Urothelium cell line (cell line): ENCODE measurements at places on chromosomes 6 and 20.

DNA sequence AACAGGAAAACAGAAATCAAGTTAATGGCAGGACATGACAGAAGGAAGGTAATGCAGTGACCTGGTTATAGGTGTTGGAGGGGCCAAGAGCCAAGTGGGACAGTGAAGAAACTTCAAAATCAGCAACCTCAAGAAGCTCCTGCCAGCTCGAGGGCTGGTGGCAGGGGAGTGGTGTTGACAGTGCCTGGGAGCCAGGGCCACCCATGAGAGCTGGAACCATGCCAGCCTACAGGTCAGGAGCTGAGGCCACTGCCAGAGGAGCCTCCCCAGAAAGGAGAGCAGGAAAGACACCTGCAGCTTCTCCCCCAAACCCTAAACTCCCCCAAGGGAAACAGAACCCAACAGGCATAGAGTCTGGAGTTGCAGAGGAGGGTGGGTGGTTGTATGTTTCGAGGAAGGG, 262.1 kb downstream of the LRFN2 start:
- DNase-seq, result no peak

DNA sequence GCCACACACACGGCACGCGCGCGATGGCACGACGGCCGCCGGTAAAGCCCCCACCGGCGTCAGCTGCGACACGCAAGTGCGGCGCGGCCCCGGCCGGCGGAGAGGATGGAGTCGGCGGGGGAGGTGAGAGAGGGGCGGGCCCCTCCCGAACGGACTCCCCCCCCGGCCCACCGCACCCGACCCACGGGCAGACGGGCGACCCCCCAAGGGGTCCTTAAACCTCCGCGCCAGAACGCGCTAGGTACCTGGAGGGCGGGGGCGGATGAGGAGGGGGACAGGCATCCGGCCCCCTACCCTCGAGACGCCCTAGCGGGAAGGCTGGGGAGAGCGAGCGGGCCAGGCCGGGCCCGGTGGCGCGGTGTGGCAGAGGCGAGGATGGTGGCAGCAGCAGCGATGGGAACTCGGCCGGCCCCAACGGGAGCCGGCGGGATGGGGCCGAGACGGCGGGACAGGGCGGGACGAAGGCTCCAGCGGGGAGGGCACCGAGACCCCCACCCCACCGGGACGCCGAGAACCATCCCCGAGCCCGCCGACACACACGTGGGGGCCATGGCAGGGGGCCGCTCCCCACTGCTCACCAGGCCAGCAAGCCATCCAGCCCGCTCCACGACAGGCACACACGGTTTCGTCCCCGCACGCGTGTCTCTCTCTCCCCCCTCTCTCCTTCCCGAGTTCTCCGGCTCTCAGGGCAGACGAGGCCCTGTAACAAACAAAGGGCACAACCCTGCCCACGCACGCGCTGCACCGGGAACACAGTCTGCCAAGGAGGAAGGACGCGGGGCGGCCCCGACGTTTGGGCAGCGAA, 1515.4 kb upstream of the DEFB115 start:
- DNase-seq, result no peak

DNA sequence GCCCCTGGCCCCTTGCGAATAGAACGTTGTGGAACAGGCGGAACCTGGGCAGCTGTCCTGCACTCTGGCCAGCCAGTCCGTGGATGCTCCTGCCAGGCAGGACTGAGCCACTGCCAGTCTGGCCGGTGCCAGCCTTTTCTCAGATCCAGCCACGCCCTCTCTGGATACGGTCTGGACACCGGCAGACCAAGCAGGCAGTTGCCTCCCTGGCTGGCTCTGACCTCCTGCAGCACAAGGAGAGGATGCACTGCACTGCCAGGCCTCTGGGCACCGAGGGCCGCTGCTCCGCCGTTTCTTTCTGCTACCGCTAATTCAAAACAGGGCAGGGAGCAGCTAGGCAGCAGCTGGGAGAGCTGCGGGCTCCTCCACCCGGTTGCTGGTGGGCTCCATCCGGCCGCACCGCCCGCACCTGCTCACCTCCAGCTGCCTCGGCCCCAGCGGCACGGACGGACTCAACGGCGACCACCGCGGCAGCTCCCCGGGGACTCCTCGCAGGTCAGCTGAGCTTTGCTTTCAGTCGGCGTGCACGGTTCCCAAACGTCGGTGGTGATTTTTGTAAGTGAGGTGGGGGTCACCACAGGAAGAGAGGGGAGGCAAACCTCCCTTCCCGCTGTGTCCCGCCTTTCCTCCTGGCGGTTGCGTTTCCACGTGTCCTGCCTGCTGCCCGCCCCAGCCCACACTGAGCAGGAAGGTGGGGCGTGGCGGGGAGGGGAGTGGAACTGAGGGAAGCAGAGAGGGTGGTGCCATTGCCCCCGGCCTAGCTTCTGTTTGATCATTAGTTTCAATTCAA, 30.3 kb upstream of the AFDN start:
- DNase-seq, result no peak

- DNase-seq, result no peak
Observed at GRCh38 chr6:107989166-107990094, 31.4 kb upstream of the SEC63 start.

DNA sequence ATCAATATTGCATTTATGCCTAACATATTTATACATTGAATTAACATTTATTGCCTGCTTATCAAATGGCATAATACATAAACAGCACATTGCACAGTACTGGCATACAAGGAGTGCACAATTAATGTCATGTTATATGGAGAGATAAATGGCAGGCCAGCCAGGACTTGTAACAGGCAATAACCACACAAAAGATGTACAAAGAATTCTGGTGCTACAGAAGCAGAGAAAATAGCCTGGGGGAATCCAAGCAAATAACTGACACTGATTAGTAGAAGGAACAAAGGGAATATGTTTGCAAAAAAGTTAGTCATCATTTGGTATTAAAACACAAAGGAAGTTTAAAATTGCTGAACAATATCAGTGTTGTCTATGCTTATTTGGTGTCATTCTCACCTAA, 27.3 kb downstream of the COL21A1 start:
- no peak for DNase-seq

DNA sequence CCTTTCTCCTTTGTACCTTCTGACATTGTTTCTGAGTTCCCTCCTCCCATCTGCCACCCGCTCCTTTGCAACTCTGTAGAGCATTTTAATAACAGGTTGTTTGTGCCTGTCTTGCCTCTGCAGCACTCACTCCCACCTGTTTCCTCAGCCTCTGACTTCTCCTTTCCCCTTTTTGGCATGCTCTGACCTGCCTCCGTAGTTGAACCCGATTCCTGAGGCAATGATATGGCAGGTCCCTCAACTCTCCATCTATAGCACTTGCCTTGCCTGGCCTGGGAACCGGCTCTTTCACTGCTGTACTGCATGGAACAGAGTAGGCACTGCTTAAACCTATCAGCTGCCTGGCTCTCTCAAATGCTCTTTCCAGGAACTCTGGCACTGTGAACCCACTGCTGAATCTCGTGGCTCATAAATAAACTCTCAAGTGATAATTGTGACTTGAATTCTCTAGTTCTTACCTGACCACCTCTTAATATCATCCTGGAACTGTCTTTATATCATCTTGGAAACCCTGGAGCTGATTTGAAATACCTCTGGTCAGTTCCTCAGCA, 50.3 kb downstream of the UTRN start:
- no peak for DNase-seq

DNA sequence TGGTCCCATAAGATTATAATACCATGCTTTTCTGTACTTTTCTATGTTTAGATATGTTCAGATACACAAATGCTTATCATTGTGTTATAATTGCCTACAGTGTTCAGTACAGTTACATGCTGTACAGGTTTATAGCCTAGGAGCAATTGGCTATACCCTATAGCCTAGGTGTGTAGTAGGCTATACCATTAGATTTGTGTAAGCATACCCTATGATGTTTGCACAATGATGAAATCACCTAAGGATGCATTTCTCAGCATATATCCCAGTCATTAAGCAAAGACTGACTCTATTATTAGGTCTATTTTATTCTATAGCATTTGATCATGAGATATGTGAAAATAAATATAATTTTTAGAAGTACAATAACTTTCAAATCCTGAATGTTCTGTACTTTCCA, 36.6 kb downstream of the HCRTR2 start:
- DNase-seq, result no peak

- no peak for DNase-seq
Observed at GRCh38 chr20:57470666-57471495, 54.1 kb downstream of the CTCFL start.

DNA sequence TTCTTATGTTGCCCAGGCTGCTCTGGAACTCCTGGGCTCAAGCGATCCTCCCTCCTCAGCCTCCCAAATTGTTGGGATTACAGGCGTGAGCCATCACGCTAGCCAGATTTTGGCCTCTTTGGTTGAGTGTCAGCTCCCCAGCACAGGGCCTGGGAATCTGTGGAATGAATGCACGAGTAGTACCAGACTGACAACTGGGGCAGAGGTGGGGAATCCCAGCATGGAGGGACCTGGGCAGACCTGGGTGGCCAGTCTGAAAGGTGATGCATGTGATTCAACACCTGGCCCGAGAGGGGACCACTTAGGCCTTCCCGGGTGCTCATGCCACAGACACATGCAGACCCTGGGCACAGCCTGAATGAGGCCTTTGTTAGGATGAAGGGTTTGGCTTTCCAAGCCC, 19.0 kb upstream of the TFAP2C start:
- DNase-seq, result no peak

- DNase-seq, result no peak
Observed at GRCh38 chr6:20608356-20608755, 74.1 kb downstream of the CDKAL1 start.

DNA sequence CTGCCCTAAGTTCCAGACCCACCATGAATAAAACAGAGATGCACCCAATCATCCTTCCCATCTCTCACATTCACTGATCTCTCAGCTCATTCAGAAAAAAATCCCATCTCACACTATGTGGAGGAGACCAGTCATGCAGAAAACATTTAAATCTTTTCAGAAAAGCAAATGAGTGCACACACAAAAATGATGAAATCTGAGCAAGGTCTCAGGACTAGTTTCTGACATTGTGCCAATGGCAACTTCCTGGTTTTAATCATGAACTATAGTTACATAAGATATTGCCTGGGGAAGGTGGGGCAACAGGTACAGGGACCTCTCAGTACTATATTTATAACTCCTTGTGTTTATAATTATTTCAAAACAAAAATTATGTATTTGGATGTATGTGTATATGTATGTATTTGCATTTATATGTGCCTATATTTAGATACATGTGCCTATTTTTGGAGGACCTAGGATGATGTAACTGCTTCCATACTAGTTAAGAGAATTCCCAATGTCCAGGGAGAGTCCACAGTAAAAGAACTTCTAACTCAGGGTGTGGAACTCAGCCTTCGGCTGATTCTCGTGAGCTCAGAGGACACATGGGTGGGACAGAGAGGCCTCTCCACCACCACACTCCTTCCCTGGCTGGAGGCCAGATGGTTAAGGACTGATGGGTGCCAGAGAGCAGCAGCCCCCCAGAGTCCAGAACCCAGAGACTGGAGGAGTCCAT, 71.7 kb upstream of the MAP3K4 start:
- peak; percentile 11 for DNase-seq
